ENCODE measurements at places on chromosomes 5 and 9.

DNA sequence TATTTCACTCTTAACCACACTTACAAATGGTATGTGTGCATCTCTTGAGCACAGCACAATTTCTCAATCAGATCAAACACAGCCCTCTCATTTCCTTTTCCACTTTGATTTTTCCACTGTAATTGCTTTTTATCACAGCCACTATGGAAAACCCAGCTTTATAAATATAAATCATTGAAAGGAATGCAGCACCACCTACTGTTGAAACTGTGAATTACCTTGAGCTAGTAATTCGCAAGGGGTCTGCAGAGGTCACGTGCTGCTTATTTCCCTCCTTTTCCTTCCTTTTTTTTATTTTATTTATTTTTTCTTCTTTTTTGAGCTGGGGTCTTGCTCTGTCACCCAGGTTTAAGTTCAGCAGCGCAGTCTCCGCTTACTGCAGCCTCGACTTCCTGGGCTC lies 76.9 kb downstream of the CDH6 start:
- DNase-seq, result peak; percentile 32

GRCh38 chr5:9545992-9546851 lies at the start of gene SEMA5A:
Gene SEMA5A (minus strand): TSS chr5:9546075. CDS start chr5:9379946, 166,129 bp downstream.
- peak; percentile 71 for DNase-seq

DNA sequence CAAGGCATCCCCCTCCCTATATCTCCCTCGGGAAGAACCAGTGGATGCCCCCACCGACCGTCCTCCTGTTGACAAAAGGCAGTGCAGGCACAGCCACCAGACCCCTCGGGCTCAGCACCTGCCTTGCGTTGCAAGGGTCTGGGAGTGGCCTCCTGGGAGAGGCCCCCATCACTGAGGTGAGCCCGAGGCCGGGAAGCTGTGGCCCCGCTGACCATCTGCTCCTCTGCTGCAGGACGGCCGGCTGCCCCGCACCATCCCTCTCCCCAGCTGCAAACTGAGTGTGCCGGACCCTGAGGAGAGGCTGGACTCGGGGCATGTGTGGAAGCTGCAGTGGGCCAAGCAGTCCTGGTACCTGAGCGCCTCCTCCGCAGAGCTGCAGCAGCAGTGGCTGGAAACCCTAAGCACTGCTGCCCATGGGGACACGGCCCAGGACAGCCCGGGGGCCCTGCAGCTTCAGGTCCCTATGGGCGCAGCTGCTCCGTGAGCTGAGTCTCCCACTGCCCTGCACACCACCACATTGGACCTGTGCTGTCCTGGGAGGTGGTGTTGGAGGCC lies 23.3 kb upstream of the SUSD3 start:
- DNase-seq, result no peak

DNA sequence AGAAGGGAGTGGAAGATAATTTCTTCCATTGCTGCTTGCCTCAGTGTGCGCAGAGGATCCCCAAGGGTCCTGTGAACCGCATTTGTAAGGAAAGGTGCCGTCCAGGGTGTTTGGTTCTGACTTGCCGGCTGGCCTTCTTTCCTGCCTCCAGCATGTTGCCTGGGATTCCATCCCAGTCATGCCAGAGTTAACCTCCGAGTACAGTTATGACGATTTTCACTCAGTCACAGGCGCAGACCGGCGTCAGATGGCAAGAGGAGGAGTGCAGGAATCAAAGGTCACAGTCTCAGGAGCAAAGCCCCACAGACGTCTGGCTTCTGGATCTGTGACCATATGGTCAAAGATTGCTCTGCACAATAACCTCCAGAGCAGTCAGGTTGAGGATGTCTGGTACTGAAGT lies 5.9 kb upstream of the GADD45G start:
- DNase-seq, result no peak

DNA sequence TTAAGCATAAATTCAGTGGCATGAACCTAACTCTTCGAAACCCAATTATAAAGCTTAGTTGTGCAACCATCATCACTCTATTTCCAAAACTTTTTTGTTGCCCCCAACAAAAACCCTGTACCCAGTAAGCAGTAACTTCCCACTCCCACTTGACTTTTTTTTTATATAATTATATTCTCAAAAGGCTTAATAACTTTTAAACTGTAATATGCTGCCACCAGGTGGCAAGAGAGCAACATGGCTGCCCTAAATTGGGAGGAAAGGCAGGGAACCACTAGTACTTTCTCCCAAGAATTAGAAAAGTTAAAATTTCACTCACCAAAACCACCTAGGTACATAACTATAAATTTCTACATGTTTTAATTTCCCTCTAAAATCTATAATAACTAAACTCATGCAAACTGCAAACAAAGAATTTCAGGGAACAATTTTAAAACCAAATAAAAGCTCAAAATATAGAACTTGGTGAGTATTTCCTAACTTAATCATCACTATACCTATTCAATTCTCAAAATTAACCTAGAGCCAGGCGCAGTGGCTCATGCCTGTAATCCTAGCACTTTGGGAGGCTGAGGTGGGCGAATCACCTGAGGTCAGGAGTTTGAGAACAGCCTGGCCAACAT lies 50.2 kb upstream of the RNF38 start:
- peak; percentile 27 for DNase-seq

GRCh38 chr5:91194824-91195381 lies 188.2 kb downstream of the ARRDC3 start:
- peak; percentile 55 for DNase-seq

- DNase-seq, result no peak
Observed at GRCh38 chr5:116525674-116526073, 48.9 kb downstream of the SEMA6A start.

DNA sequence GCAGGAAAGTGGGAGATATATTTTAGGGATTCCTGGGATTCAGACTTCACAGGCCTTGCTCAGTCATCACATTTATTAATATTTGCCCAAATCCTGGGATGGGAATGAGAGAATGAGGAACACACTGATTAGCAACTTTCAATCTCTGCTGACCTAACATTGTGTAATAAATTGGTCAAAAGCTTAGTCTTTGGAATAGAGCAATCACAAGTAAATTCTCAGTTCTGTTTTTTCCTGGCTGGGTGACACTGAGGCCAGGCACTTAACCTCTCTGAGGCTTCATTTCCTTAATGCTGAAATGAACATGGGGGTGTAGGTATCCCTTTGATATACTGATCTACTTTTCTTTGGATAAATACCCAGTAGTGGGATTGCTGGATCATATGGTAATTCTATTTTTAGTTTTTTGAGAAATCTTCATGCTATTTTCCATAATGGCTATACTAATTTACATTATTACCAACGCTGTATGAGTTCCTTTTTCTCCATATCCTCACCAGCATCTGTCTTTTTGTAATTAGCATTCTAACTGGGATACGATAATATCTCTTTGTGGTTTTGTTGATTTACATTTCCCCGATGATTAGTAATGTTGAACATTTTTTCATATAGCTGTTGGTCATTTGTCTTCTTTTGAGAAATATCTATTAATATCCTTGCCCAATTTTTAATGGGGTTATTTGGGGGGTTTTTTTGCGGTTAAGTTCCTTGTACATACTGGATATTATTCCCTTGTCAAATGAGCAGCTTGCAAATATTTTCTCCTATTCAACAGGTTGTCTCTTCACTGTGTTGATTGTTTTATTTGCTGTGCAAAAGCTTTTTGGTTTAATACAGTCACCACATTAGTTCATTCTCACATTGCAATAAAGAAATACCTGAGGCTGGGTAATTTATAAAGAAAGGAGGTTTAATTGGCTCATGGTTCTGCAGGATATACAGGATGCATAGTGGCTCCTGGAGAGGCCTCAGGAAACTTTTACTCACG lies 36.8 kb upstream of the NIPBL start:
- no peak for DNase-seq

DNA sequence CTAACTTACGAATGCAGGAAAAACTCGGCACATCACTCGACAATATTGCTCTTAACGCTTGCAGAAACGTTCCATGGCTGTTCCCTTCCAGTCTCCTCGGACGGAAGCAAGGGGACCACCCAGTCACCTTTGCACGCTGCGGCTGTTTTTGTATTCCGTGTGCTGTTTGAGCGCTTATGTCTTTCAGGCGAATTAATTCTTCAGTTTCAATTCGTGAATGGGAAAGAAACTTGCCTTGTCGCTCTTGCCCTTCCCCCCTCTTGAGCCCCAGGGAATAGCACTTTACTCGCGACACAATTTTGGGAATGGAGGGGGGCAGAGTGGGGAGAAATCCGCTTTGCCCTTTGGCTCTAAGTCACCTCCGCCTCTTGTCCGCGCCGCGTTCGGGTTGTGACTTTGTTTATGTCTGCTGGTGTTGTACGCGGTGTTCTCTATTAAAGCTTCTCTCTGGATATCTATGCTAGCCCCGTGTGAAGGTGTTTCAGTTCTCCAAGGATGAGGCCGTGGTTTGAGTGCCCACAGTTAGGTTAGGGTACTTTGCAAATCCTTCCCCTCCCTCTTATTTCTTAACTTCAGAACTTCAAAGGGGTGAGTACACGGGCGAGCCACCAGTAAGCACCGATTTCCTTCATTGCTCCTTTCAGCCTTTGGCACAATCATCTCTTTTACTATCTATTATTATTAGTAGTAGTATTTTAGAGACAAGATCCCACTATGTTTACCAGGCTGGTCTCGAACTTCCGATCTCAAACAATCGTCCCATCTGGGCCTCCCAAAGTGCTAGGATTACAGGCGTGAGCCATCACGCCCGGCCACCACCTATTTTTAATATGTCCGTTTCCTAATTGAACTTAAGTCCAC lies 2.7 kb downstream of the FOXB2 start:
- DNase-seq, result no peak

DNA sequence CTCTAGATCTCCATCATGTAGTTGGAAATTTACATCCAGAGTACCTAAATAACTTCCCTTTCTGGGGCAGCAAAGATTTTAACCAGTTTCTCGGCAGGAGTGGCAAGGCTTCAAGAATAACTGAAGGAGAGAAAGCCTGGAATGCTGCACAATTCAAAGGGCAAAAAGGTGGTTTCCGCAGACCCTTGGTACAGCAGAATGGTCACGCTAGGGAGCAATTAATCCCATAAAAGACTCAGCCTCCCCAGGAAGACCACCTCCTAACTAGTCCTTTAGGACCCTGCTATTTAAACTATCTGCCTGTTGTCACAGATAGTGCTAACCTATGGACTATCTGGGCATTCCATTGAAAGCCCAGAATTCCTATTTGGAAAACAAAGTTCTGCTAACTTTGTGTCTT lies 3.6 kb downstream of the HTR1A start:
- DNase-seq, result no peak

DNA sequence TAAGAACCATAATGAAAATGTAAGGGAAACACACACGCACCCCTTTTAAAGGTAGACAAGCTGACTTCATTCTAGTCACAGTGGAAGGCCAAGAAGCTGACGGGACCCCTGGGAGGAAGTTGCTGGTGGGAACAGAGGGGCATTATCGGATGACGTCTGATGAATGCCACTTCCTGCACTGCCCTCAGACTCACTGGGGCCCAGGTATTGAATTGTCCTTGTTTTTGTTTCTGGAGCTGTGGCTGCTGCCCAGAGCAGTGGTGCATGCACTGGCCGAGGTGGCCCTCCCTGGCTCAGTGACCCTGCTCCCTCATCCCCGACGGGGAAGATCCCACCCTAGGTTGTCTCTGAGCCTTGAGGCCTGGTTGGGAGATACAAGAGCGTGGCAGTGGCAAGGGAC lies 15.3 kb upstream of the RPL26L1 start:
- DNase-seq, result no peak

DNA sequence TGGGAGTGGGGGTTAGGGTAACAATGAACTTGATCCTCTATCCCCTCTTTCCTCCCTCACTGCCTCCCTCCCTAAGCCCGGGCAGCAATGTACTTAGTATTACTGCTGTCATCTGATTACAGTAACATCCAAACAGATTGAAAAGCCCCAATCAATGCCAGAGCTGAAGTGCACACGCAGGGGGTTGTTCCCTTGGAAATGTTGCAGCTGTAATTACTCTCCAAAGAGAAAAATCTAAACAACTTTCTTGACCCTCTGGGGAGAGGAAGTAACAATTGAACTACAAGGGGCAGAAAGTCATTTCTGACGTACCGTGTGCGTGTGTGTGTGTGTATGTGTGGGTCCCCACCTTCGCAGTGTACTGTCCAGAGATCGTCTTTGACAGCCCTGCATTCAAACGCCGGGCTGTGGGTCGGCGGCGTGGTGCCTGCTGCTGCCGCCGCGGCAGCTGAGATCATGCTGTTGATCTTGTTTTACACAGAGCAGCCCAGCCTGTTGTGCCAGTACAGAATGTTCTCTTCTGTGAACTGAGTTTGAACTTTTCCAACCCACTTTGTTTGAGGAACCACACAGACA lies 66.0 kb upstream of the KLF9 start:
- DNase-seq, result peak; percentile 76

DNA sequence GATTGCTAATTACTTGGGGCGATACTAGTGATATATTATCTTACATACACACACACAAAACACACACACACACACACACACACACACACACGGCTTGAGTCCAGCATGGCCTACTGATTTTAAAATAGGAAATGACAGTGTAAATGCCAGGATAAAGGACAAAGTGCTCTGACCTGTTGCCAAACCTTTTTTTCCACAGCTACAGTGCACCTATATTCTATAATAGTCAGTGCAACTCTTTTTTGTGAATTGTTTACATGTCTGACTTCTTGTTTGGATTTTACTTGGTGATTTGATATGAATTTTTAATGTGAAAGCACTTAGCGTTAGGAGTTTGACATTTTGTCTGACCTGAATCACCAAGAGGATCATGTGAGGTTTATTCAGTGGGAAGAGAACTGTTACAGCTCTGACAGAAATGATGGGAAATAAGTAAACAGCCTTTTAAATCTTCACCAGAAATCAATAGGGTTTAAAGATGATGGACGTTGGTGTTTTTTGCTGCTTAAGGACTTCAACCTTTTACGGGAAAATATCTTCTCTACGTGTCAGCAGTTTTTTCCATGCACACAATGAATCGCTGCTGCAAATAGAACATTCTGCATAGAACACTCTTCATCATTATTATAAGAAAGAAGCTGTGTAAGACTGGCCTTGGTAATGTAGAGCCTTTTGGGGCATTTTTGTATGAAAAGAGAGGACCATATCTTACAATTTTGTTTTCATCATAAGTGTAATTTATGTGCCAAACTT lies 218.5 kb downstream of the RANBP17 start:
- DNase-seq, result no peak

All from NCI-H345 (cell line).